Ovary (tissue), 10 donors: ENCODE measurements at places on chromosomes 1 and 21.
A peak's percentile ranks its signal among the peaks of the same experiment; 100 is the strongest.

- peak; percentile 53 for DNase-seq
Measured at GRCh38 chr1:22452481-22452957, 868 bp downstream of the ZBTB40 start.

DNA sequence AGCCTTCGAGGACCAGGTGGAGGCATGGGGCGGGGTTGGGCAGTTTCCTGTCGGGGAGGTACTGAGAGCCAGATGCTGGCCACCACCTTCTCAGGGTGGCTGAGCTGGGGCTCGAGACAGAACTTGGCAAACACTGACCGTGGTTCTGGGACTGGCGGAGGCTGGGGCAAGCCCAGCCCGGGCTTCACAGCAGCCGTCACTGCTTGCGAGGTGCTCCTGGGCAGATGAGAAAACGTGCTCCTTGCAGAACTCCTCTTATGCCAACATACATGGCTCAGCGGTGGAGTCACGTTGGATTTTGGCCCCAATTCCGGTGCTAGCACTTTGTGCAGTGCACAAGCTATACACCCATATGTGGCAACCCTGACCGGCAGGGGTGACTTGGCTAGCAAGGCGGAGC is 69.2 kb downstream of the RUNX3 start:
- no peak for DNase-seq

DNA sequence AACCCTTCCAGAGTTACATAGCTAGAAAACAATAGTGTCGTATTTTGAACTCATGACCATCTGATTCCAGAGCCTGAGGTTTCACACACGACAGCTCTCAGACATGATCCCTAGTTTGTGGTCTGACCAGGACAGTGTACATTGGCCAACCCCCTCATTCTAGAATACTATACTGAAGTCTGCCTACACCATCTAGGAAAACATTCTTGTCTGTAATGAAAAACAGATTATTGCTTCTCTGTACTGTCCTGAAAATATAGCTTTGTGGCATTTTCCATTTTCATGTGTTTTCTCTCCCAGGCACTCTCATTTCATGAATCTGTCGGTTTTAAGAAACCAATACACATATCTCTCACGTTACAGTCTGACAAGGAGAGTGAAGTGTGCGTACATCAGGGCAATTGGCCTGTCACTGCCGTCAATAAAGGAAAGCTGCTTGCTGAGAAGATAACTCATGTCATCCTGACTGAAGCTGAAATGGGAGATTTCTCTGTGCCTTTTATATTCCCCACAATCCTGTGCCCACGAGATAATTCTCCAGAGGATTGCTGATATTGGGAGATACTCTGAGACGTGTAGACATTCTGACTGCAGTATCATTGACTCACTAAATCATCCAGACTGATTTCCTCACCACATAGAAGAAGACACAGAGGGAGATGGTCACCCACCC is 585.6 kb downstream of the PLPP3 start:
- no peak for DNase-seq

- DNase-seq, result no peak
Measured at GRCh38 chr1:168923521-168924136, 182.9 kb upstream of the ATP1B1 start.

DNA sequence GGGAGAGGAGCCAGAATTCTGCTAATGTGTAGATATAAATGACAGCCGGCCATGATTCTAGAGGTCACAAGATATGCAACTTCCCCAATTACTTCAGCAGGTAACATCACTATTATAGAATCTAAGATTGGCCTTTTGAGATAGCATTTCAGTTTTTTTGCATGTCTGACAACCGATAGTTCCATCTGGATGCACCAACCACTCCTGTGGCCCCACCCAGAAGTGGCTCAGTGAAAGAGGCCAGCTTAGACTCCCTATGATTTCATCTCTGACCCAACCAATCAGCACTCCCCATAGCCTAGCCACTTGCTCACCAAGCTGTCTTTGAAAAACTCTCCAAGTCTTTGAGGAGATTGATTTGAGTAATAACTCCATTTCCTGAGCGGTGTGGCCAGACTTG is 30.3 kb upstream of the NUF2 start:
- no peak for DNase-seq

- no peak for DNase-seq
Measured at GRCh38 chr21:40564318-40564717, 282.6 kb downstream of the DSCAM start.

DNA sequence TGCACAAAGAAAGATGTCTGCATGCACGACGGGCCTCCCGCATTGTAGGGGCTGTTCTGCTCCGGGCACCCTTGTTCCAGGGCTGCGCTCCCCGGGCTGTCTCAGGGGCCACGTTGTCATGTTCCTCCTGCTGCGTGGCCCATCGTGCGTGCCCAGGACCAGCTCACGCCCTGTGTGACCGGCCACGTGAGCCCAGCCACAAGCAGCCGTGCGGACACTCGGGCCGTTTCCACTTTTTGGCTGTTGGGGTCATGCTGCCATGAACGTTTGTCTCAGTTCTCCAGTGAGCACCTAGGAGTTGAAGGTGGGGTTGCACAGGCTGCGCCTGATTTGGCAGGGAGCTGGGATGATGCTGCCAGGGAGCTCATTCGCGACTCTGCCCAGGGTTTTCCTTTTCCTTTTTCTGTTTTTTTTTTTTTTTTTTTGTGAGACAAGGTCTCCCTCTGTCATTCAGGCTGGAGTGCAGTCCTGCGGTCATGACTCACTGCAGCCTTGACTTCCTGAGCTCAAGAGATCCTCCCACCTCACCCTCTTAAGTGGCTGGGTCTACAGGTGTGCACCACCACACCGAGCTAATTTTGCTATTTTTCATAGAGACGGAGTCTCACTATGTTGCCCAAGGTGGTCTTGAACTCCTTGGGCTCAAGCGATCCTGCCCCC is 17.4 kb downstream of the PDXK start:
- DNase-seq, result no peak

DNA sequence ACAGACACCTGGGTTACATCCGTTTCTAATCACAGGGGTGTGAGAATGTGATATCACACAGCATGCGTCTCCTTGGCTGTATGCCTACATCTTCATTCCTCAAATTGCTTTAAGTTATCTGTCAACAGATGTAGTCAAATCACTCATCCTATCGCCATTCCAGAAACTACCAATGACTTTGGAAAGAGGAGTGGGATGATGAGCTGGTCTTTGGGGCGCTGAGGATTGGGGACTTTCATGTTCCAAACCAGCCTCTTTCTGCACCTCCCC is 104.8 kb downstream of the NAV1 start:
- no peak for DNase-seq

DNA sequence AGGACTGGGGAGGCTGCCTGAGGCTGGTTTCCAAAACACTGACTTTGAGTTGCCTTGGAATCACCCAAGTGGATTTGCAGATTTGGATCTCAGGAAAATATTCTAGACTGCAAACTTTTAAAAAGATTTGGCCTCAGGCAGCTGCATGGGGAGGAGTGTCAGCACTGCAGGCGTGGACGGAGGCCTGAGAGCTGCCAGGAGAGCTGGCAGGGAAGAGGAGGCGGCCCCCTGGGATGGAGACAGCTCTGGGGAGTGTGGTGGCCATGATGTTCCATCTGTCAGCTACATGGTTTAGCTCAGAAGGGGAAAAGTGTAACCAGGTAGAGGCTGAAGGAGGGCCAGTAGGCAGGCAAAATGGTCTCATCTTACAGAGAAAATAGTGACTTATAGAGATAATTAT is 72.1 kb downstream of the VPS26C start:
- DNase-seq, result no peak

DNA sequence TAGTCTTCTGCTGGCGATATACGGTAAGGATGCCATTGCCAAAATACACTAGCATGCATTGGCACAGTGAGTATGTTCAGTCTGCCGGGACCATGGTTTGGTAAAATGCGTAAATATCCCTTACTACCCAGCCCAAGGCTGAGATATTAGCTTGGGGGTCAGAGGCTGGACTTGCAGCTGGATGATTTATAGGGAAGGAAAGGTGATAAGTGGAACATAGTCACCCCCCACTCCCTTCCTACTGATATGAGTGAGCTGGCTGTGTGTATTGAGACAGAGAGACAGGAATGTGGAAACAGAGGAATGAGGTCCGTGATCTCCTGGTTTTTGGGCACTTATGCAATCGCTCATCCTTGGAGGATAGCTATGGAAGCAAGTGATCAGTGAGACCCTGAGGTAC is 642.8 kb downstream of the KCNT2 start:
- DNase-seq, result no peak

DNA sequence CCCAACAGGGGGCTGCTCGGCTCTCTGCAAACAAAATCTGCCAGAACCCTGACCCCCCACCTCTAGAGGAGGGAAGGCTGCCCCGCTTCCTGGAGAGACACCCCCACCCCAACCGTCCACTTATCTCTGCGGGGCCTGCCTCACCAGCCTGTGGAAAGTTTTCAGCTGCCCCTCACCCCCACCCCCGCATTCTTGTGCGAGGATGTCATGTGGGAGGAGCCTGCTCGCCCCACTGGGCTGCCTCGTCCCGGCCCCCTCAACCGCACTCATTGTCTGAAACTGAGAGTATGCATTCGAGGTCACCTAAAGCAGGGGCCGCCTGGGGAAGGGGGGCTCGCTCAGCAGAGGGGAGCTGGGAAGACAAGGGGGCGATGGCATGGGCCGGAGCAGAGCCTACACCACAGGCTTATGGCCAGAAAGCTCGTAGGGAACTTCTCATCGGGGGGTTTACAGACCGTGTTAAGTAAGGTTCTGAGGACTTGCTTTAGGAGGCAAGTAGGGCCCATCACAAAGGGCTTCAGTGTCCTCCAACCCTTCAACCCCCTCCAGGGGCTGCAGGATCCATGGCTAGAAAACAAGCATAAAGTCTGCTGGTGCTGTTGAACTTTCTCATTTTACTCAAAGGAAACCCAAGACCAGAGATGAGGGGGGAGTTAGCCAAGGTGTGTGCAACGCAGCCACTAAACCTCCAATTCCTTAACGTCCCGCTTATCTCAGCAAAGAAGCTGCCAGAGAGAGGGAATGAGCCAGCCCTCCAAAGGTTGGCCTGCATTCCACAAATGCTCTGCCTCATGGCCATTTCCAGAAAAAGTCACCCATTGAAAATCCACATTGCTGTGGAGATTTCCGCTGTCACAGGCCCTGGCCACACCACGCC is 9.4 kb downstream of the EPHA2 start:
- DNase-seq, result peak; percentile 88

GRCh38 chr1:235908742-235909520 is 42.2 kb upstream of the LYST start:
- DNase-seq, result no peak

- DNase-seq, result no peak
Measured at GRCh38 chr1:66357478-66358197, 176.3 kb upstream of the SGIP1 start.

- DNase-seq, result no peak
Measured at GRCh38 chr1:184568148-184568547, 181.3 kb downstream of the C1orf21 start.

DNA sequence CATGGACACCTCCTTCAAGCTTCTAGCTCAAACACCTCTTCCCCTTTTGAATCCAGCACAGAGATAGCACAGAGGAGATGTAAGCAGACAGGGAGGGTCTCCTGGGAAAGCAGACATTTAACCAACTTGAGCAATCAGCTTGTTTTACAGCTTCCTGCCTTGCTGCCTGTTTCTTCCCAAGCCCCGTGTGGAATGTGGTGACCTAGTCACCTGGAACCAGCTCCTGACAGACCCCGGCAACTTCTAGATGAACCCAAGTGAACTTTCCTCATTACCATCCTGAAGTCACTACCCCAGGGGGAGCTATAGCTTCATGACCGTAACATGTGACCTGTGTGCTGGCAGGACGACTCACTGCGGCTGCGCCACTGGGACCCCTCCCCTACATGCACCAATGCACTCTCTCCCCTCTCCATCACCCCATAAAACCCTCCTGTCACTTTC is 24.1 kb upstream of the TTF2 start:
- DNase-seq, result no peak

GRCh38 chr21:33189237-33189636 is 40.5 kb upstream of the IFNAR2 start:
- DNase-seq, result no peak

DNA sequence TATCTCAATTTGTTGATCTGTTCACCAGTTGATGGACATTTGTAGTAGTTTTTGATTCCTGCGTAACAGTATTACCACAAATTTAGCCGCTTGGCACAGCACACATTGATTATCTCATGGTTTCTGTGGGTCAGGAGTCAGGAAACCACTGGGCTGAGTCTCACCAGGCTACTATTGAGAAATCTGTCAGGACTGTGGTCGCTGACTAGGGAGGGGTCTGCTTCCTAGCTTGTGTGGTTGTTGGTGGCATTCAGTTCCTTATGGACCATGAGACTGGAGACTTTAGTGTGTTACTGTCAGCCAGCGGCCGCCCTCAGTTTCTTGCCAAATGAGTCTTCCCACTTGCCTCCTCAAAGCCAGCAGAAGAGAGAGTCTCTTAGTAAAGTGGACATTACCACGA is 9.8 kb downstream of the PEX14 start:
- no peak for DNase-seq

- DNase-seq, result no peak
Measured at GRCh38 chr1:27418326-27419185, 26.1 kb downstream of the GPR3 start.

DNA sequence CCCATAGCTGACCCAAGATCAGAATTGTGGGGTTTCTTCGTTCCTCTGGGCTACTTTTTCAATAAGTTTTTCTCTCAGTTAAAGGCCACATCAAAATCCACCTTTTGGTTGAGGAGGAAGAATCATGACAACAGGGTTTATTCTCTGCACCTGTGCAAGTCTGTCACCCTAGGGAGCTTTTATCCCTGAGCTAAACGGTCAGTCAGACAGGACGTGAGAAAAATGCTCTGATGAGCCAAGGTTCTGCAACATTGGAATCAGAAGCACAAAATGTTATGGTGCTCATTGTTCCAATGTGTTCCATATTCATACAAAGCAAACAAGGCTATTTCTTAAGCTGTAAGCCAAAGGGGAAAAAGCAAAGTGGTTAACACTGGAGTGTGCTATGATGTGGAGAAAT is 7.4 kb upstream of the ERICH3 start:
- DNase-seq, result no peak

GRCh38 chr1:6815726-6816125 is 30.5 kb downstream of the CAMTA1 start:
- DNase-seq, result no peak

DNA sequence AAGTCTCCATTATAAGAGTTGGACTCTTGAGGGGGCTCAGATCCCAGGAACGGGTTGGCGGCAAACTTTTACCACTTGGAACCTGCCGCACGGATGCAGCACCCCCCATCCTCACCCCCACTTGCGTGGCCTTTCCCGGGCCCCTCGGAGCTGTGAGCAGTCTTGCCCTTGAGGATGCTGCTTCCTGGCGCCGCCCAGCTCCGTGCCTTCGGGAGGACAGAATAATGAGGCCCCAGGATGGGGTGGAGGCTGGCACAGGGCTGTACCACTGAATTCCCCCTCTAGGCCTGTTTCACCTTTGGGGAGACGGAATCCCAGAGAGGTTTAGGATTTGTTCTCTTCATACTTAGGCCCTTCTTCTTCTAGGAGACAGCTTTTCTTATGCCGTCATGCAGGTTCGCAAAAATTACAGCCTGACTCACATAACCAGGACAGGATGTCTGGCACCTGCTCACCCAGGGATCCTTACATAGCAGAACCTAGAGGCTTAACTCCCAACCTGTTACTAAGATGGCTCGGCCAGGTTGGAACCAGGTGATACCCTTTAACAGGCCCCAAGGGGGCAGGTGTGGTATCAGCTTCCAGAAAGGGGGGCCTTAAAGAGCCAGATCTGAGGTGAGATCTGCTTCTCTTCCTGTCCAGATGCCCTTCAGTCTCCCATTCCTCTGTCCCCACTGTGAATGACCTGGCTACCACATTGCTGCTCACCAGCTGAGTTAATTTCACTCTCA is 1.5 kb downstream of the TRNP1 start:
- DNase-seq, result no peak
